ENCODE measurements at places on chromosomes 7 and 10.

DNA sequence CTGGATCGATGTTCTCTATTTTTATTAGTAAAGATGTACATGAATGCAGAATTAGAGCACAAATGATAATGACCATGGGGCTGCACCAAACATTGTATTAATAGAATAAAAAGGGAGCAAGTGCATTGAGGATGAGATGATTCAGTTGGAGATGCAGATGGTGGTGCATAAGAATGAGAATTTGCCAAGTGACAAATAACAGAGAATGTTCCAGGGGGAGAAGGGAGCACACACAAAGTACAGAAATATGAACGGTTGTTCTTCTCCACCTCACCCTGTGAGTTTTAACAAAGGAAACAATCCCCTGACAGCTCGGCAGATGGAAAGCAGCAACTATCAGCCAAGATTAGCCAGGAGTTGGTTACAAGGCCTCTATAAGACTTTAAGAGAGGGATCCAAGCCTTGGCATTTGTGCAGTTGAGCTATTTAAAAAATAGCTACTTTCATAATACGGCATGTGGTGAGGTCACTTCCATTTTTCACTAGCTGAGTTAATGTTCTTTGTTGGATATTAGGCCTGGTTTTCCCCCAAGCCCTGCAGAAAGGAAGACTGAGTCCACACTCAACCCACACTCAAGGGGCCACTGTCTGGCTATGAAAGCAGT, 462.5 kb downstream of the TNS3 start:
- no peak for DNase-seq

- DNase-seq, result no peak
These were observed 239.9 kb downstream of the ADRA2A start for GRCh38 chr10:111316722-111317212.

- no peak for DNase-seq
These were observed 521.6 kb upstream of the SORCS1 start for GRCh38 chr10:107686095-107686494.

DNA sequence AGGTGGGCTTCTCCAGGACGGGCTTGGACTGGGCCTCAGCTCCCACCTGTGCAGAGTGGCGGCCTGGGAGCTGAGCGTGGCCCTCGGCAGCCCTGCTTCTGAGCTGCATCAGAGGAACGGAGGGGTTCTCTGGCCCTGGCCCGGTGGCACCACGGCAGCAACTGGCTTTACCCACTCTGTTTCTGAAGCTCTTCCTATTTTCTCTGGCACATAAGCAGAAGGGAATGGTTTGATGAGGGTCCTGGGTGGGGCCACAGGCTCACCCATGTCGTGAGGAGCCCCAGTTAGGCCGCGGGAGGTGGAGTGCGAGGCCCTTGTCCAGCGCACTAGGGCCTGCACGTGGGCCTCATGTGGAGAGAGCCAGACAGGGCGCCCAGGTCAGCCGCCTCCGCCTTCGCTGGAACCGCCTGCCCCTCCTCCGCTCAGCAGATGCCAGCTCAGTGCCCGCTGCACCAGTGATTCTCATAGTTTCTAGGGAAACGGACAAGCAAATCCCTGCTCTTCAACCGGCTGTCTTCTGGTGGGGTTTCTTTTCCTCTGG, 284.0 kb downstream of the CELF2 start:
- no peak for DNase-seq

- no peak for DNase-seq
These were observed 85.2 kb upstream of the CACNA2D1 start for GRCh38 chr7:82528577-82529310.

DNA sequence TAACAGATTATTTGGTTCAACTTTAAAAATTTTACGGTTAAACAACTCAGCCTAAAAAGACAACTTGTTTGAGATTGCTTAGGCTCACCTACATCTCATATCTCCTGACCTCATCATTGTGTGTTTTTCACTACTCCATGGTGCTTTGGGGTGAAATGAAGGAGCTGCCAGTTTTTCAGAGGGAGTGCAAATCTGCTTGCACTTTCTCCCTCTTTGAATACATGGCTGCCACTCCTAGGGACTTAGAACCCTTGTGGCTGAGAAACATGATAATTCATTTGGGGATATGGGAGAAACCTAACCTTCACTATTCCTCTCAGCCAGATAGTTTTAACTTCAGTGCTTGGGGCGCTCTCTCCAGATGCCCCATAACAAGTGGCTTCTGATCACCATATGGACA, 2.7 kb downstream of the CCSER2 start:
- no peak for DNase-seq

GRCh38 chr7:113307147-113307546, 188.8 kb upstream of the SMIM30 start:
- DNase-seq, result no peak

DNA sequence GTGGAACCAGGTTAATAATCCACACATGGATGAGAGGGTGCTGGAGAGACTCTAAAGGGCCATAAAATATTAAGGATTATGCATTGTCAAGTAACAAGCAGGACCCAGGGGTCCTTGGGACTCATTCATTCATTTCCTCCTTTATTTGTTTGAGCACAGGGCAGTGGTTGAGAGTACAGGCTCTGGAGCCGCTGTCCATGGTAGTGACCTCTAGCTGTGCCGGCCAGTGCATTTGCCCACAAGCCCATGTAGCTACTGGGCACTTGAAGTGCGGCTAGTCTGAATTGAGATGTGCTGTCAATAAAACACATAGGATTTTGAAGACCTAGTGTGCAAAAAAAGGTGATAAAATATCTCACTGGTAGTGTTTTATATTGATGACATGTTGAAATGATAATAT, 137.6 kb downstream of the C10orf105 start:
- peak; percentile 72 for DNase-seq

DNA sequence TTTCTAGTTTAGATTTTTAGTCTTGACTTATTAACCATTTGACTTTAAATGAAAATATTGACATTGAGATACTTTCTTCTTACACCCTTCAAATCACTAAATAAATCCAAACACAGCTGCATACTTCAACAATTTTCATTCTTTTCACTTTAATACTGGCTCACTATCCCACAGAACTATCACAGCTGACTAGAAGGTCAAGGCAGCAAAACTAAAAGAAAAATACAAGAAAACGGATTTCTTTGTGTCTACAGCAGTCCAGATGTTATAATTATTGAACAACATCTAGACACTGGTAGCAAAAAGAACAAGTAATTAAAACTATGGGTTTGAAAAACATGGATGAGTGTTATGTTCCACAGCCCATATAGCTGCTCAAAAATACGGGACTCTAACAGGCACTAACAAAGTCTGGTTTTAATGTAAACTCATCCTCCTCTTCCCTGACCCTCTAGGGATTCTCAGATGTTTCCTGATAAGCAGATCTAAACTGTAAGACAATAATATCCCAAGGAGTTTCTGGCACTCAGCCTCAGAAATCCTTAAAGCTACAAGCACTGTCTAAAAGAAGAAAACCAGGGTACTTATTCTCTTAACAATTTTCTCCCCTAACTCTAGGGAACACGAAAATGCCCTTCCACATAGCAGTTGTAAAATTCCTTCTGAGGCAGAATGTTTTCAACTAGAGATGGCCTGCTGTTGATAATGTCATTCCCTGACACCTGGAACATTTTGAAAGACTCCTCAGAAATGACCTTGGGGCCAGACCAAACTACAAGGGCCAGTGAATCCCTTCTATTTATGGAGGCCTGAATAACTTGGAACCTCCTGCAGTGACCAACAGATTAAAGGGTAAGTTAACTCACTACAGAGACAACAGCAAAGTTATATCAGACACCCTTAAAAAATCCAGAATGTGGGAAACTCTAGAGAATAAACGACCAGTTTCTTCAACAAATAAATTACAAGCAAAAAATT, 12.8 kb downstream of the DNMBP start:
- DNase-seq, result no peak

DNA sequence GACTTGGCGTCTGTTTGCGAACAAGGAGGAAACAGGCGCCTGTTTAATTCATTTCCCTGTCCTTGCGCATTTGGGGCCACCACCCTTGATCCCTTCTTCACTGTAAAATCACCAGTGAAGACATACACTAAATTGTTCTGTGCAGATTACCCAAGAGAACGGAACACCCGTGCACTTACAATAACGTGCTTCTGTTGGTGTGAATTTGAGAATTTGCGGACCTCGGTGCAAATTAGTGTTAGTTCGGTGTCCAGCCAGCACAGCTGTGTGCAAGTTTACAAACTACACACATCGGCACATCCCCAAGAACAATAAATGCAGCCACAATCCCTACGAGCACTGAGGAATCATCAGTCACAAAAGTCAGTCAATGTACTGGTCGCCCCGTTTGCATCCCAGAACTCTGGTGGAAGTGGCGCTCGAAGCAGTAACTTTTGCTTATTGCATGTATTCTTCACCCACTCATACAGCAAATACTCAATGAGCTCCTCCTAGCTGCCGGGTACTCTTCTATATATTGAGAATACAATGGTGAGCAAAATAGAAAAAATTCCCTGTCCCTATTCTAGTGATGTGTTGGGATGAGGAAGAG, 786 bp upstream of the CNOT4 start:
- no peak for DNase-seq

DNA sequence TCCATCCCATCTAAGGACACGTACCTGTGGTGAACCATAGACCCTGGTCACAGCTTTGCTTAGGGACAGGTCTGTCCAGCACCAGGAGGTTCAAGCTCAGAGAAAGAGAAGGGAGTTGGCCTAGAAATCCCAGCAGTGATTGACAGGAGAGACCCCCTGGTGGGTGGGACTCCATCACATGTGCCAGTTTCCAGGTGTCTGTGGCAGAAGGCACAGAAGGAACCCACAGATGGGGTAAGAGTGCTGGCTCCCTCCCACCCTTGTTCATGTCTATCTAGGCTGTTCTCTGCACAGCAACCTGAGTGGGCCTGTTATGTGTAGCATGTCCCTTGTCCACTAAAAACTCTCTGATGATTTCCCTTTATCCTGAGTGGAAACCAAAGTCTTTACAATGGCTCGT, 54.0 kb upstream of the GRB10 start:
- no peak for DNase-seq
